NCI-H2029 (cell line): ENCODE measurements at places on chromosomes 7 and 10.

DNA sequence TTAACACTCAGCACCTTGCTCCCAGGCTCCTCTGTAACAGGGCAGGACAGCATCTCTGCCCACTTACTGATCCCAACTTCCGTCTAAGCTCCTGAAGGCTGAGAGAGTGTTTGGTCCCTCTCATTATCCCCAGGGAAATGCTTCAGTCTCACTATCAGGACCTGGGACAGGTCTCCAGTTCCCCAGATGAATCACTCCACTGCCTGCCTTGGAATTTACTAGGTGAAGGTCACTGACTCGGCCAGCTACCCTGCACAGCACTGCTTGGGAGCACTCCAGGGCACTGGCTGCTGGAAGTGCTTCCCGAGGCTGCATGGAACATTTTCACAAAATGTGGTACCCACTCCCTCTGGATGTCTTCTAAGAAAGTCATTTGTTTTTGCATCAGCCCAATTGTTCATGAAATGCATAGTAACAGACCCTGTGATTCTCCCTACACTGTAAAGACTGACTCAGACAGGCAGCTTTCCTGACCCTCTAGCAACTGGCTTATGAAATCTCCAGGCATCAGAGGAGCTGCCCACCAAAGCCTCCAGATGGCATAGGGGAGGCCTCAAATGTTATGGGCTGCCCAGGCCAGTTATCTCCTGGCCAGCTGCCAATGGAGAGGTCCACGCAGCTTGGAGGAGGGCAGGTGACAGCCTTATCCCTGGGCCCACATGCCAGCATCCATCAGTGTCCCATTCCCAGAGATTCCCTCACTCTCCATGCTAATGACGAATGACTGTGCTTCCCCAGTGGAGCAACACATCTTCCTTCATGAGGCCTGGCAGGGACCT lies 89.1 kb downstream of the GFRA1 start:
- no peak for DNase-seq

- no peak for DNase-seq
These were observed 493.4 kb upstream of the ZMIZ1 start for GRCh38 chr10:78575400-78575799.

GRCh38 chr7:123305840-123306375 lies 106.1 kb upstream of the SLC13A1 start:
- no peak for DNase-seq

DNA sequence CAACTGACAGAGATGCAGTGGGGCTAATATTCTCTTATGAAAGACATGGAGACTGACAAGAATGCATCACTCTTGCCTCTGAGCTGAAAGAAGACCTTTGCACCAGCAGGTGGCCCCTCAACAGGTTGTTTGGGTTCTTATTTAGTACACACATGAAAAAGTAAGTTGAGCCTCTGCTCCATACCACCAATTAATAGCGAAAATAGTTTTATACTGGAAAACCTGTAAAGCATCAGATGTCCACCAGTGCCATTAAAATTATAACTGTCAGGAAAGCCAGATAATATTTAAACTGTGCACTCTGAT lies 26.3 kb upstream of the FAM13C start:
- no peak for DNase-seq

DNA sequence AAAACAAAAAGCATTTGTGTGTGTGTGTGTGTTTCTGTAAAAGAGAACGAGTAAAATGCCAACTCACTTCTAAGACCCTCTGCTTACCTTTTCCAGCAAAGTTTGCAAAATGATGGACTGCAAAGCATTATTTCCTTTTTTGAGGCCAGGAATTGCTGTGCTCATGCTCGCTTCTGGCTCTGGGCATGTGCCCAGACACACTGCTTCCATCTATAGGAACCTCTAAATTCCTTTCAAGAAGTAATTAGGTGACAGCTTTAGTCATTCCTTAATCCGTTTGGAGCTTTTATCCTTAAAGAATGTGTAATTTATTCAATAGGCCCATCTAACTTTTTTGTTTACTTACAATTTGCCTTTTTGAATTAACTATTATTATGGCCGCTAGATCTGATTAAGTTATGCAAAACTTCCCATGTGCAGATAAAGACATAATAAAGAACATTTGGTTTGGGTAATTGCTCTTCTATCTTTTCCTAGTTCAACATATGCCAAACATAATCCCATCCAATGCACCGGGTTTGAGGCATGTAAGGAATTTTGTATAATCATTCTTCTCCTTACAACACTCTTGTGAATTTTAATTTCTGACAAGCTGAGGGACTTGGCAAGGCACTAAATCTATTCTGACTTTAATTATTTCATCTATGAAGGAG lies 34.7 kb downstream of the A1CF start:
- no peak for DNase-seq

DNA sequence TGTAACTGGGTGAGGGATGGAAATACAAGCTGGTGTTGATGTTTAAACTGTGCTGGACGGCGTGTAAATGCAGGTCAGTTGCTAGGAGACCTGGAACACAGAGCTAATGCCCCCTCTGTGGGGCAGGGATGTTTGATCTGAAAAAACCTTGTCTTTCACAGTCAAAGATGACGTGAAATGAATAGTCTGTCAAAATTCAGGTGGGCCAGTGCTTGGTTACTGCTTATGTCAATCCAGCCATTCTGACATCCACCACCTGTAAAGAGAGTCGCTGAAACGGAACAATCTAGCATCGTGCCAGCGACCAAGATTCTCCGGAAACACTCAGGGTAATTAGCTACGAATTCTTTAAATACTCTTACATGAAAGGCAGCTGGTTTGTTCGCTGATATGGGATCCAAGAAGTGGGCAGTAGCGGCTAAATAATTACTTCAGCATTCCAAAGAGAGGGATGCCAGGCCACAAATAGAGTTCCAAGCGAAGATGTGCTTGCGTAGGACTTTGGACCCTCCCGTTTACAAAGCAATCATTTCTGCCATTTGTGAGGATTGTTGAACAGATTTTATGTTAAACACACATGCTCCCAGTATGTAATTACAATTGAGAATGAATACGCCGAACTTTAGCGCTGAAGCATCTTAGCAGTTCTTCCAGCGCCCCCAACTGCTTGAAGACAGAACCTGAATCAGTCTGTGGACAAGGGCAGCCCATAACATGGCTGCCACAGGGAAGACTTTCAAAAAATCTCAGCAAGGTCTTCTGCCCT lies 7.3 kb upstream of the ASB4 start:
- no peak for DNase-seq

- DNase-seq: no peak
These were observed 212.3 kb upstream of the SLC26A5 start for GRCh38 chr7:103658055-103659005.

- DNase-seq: no peak
These were observed 40.1 kb downstream of the RBM28 start for GRCh38 chr7:128303643-128304042.

DNA sequence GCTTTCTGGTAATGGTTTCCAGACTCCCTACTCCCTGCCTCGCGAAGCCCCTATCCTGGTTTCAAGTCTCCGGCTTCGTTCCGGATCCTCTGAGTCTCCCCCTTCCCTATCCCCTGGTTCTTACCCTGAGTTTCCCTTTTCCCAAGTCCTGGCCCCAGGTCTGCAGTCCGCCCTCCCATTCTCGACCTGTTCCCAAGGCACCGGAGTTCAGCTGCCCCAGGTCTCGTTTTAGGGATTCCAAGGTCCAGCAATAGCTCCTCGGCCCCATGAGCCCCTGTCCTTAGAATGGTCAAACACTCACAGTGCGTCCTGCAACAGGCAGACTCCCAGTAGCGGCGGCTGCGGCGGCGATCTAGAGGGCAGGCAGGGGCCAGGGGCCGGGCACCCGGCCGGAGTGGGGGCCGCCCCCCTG lies 274 bp downstream of the PITX3 start:
- DNase-seq: no peak

DNA sequence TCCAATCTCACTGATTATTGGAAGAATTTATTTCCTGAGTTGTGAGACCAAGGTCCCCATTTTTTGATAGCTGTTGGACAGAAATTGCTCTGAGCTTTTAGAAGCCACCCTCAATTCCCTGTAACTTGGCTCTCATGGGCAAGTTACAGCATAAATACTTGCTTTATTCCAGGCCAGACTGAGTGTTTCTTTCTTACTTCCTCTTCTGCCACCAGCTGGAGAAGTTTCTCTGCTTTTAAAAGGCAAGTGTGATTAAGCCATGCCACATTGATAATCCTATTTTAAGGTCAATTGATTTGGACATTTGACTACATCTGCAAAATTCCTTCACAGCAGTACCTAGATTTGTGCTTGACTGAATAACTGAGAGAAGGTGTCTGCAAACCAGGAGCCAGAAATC lies 14.1 kb upstream of the TAS2R41 start:
- no peak for DNase-seq

- peak; percentile 80 for DNase-seq
These were observed 133.2 kb downstream of the GRM8 start for GRCh38 chr7:127119517-127119916.
